ENCODE measurements at places on chromosomes 5 and 9.

GRCh38 chr5:87116825-87117512, 150.7 kb upstream of the RASA1 start:
- no peak for DNase-seq

GRCh38 chr5:142664636-142665035, 21.3 kb downstream of the FGF1 start:
- no peak for DNase-seq

GRCh38 chr5:127839496-127840197, 136.5 kb downstream of the CCDC192 start:
- DNase-seq, result no peak

GRCh38 chr5:125346316-125346715, 599.9 kb upstream of the ZNF608 start:
- DNase-seq, result no peak

- DNase-seq, result no peak
Observed at GRCh38 chr5:93929131-93929530, 187.7 kb upstream of the POU5F2 start.

GRCh38 chr5:143083006-143083405, 312.8 kb downstream of the ARHGAP26 start:
- no peak for DNase-seq

GRCh38 chr5:151008210-151008491, 12.2 kb upstream of the GPX3 start:
- DNase-seq, result no peak

DNA sequence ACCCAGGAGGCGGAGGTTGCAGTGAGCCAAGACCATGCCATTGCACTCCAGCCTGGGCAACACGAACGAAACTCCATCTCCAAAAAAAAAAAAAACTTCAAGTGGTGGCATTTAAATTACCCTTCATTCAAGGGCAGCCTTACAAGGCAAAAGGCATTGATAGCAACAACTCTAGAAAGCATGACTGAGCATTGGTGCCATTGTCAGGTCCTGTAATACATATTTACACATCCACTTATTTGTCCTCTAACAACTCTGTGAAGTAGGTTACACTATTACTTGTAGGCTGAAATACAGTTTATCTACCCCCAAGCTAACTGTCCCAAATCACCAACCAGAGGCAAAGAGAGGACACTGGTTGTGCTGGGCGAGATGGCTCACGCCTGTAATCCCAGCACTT, 52.7 kb upstream of the LARP1 start:
- DNase-seq, result no peak

- peak; percentile 20 for DNase-seq
Observed at GRCh38 chr9:79446523-79447307, 125.0 kb upstream of the TLE4 start.

DNA sequence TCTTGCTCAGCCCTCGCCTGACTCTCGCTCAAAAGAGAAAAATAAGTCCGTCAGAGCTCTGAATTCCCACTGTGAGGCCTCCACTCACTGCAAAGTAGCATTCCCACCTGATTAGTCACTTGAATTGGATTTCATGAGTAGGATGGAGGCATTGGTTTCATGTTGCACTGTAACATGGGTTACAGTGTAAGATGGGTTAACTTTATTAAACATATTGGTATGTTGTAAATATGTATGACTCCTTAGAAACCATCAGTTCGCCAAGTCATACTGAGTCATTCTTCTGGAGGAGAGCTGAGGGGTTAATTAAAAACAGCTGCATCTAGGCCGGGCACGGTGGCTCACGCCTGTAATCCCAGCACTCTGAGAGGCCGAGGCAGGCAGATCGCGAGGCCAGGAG, 93.8 kb upstream of the BNC2 start:
- peak; percentile 100 for DNase-seq

DNA sequence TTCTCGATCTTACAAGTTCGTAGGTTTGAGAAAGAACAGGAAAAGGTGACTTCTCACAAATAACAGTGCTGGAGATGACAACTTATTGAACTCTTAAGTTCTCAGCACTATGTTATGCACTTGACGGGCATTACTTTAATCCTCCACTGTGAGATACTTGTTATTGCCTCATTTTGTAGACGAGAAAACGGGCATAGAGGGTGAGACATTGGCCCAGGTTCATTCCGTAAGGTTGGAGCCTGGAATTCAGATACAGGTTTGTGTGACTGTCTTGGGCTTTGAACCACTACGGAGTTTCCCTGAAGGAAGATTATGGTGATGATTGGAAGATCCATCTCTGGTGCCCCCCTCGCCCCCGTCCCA, 657 bp downstream of the MAT2B start:
- no peak for DNase-seq
